ENCODE measurements at places on chromosomes 7 and 10. TPM values are rescaled to one million over a fixed set of nuclear protein-coding genes. Genes with fewer than 3 reads are reported as not detected.

GRCh38 chr7:11410656-11411644 is 421.0 kb downstream of the THSD7A start:
- no peaks in the 10 kb centered on the region for H3K27me3 ChIP-seq
- no peaks in the 10 kb centered on the region for H3K36me3 ChIP-seq
- H3K27ac ChIP-seq: no peak overlapping the region
- no peaks in the 10 kb centered on the region for H3K4me1 ChIP-seq

- H3K4me3 ChIP-seq: no peak overlapping the region
- no peak overlapping the region for H3K27ac ChIP-seq
- no peaks in the 10 kb centered on the region for H3K27me3 ChIP-seq
Observed at GRCh38 chr10:69483963-69484362, 32.7 kb downstream of the TSPAN15 start.

DNA sequence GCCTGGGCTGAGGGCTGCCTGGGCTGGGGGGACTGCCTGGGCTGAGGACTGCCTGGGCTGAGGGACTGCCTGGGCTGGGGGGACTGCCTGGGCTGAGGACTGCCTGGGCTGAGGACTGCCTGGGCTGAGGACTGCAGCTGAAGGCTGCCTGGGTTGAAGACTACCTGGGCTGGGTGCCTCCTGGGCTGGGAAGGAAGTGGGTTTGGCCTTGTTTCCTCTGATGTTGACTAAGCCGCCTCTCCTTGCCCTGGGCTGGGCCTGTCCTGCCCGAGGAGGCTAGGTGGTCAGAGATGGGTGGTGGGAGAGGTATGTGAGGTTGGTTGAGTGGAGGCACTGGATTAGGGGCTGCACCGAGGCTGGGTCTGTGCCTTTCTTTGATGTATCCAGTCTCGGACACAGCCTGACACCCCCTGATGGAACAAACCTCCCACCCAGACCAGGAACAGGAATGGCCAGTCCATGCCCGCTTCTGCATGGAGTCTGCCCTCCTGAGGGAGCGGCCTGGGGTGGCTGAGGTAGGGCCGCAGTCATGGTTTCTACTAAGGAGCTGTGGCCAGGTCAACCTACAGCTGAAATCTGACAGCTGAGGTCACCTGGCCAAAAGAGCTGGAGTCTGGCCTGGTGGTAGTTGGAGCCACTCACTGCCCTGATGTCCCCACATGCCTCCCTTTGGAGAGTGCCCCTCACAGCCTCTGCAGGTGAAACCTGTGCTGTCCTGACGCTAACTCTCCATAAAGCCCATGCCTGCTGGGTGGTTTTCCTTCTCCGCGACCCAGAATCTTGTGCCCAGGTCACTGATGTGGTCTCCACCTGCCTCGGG is 22.3 kb downstream of the SCART1 start:
- no peak for DNase-seq
- no peaks in the 10 kb centered on the region for H3K4me1 ChIP-seq

DNA sequence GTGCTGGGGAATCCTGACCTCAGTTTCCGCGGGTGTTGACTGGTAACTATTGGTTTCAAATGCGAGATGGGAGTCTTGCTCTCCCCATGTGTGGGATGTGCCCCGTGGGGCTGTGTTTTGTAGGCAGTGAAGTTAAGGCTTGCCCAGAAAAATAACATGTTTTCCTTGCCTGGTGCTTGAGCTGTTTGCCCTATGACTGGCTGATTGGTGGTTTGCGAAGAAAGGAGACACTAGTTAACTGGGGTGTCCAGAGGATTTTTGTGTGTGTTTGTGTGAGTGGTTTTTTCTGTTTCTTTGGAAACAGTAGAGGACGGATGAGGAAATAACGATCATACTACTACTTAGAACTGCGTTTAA is 61.9 kb downstream of the CREB5 start:
- no peaks in the 10 kb centered on the region for H3K36me3 ChIP-seq
- DNase-seq: no peak
- H3K4me3 ChIP-seq: no peak overlapping the region
- peak overlapping the region; percentile 12 for H3K27ac ChIP-seq
- no peaks in the 10 kb centered on the region for H3K27me3 ChIP-seq

DNA sequence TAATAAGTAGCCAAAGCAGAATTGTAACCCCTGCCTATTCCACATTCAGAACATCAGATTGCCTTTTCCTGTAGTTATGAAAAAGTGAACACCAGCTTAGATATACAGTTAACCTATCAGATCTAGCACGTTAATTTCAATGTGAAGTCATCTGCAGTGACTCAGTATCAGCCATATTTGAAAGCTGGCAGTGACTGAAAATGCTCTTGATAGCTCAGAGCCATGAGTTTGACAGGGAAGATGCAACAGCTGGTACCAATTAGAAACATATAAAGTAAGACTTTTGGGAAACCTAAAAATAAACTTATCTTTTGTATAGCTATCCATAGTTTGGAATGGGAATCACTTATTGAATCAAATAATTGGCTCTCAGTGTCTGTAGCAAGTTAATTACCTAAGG is 284.1 kb upstream of the NPSR1 start:
- no peaks in the 10 kb centered on the region for H3K27me3 ChIP-seq
- H3K36me3 ChIP-seq: no peaks in the 10 kb centered on the region
- no peak overlapping the region for H3K4me3 ChIP-seq

GRCh38 chr10:100970914-100971811 is 1.9 kb downstream of the SEMA4G start:
- H3K36me3 ChIP-seq: peaks cover 10% of the 10 kb centered on the region
- H3K4me3 ChIP-seq: peak overlapping the region; percentile 98
- no peaks in the 10 kb centered on the region for H3K27me3 ChIP-seq
- H3K27ac ChIP-seq: peak overlapping the region; percentile 86

GRCh38 chr10:118841881-118842605 is 87.3 kb upstream of the CACUL1 start:
- H3K27ac ChIP-seq: no peak overlapping the region
- no peaks in the 10 kb centered on the region for H3K27me3 ChIP-seq

GRCh38 chr10:128645486-128645885 is 519.3 kb upstream of the MKI67 start:
- H3K4me1 ChIP-seq: no peaks in the 10 kb centered on the region
- no peak overlapping the region for H3K27ac ChIP-seq
- H3K4me3 ChIP-seq: no peak overlapping the region
- no peaks in the 10 kb centered on the region for H3K27me3 ChIP-seq

GRCh38 chr7:148903504-148903903 is 19.4 kb upstream of the EZH2 start:
- H3K27me3 ChIP-seq: no peaks in the 10 kb centered on the region
- H3K36me3 ChIP-seq: no peaks in the 10 kb centered on the region
- peaks cover 11% of the 10 kb centered on the region for H3K4me1 ChIP-seq
- H3K27ac ChIP-seq: no peak overlapping the region
- H3K4me3 ChIP-seq: no peak overlapping the region

- no peaks in the 10 kb centered on the region for H3K36me3 ChIP-seq
- H3K4me1 ChIP-seq: peaks cover 9% of the 10 kb centered on the region
- no peaks in the 10 kb centered on the region for H3K27me3 ChIP-seq
- no peak overlapping the region for H3K4me3 ChIP-seq
- no peak overlapping the region for H3K27ac ChIP-seq
Observed at GRCh38 chr7:44177570-44178131, 11.6 kb downstream of the GCK start.

DNA sequence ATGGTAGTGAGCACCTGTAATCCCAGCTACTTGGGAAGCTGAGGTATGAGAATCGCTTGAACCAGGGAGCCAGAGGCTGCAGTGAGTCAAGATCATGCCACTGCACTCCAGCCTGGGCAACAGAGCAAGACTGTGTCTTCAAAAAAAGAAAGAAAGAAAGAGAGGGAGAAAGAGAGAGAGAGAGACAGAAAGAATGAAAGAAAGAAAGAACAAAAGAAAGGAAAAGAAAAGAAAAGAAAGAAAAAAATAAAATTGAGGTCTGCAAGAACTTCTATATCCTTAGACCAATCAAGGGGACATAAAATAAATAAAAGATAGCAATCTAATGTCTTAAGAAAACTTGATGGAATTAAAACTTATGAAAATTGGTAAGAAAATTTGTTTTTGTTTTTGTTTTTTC is 34.9 kb upstream of the PARD3 start:
- H3K4me1 ChIP-seq: peaks cover 4% of the 10 kb centered on the region
- H3K27ac ChIP-seq: no peak overlapping the region
- no peak overlapping the region for H3K4me3 ChIP-seq
- H3K36me3 ChIP-seq: no peaks in the 10 kb centered on the region

DNA sequence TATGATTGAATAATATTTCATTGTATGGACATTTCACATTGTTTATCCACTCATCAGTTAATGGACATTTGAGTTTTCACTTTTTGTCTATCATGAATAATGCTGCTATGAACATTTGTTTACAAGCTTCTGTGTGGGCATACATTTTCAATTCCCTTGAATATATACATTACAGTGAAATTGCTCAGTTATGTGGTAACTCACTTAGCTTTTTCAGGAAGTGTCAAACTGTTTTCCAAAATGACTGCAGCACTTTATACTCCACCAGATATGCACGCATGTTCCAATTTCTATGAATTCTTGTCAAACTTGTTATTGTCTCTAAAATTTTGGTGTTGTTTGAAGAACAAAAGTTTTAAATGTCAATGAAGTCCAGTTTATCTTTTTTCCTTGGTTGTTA is 401.2 kb downstream of the THSD7A start:
- no peaks in the 10 kb centered on the region for H3K27me3 ChIP-seq
- H3K4me3 ChIP-seq: no peak overlapping the region
- no peak overlapping the region for H3K27ac ChIP-seq

DNA sequence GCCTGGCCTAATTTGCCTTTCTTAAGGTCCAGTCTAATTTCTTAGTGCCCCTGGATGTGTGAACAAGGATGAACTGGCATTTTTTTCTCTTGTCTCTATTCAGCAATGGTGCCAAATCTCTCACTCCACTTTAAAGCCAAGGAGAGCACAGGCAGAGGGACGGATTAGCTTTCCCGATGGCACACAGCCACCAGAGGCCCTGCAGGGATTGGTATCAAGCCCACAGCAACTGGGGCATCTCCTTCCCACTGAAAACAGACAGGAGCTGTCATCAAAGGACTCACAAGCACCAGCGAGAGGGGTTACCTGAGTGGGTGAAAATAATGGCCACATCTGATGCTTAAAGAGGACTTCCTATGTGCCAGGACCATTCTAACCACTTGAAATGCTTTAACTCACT is 83.1 kb downstream of the ITIH5 start:
- H3K27ac ChIP-seq: no peak overlapping the region
- no peak for DNase-seq
- no peaks in the 10 kb centered on the region for H3K27me3 ChIP-seq

DNA sequence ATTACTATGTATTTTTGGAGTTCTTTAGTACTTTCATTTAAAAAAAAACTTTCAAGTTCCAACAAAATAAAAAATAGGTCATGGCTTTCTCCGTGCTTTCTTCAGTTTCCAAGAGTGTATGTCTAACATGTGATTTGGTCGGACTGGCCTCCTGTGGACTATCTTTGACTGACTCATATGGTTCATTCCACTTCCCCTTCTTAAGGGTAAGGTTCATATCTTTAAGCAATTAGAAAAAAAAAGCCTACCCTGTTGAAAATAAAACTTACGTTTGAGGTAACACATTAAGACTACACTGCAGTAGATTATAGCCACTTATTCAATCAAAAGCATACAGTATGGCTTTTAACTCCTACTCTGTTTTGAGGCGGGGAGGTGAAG is 112.8 kb upstream of the AHR start:
- H3K27me3 ChIP-seq: no peaks in the 10 kb centered on the region
- no peak for DNase-seq
- no peak overlapping the region for H3K27ac ChIP-seq
- H3K36me3 ChIP-seq: no peaks in the 10 kb centered on the region

DNA sequence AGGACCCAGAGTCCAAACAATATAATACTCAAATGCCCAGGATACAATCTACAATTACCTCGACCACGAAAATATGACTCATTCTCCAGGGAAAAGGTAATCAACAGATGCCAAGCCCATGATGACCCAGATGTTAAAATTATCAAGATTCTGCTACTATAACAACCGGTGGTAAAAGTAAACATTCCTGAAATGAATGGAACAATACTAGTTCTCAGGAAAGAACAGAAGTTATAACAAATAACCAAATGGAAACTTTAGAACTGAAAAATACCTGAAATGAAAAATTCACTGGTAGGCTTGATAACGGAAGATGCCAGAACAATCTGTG is 34.1 kb upstream of the GUSB start:
- no peaks in the 10 kb centered on the region for H3K4me1 ChIP-seq
- no peaks in the 10 kb centered on the region for H3K27me3 ChIP-seq
- DNase-seq: no peak
- H3K36me3 ChIP-seq: no peaks in the 10 kb centered on the region
- no peak overlapping the region for H3K27ac ChIP-seq

- H3K4me3 ChIP-seq: no peak overlapping the region
- no peak overlapping the region for H3K27ac ChIP-seq
- H3K27me3 ChIP-seq: no peaks in the 10 kb centered on the region
- H3K4me1 ChIP-seq: no peaks in the 10 kb centered on the region
- H3K36me3 ChIP-seq: no peaks in the 10 kb centered on the region
Observed at GRCh38 chr10:124308811-124309210, 109.9 kb downstream of the OAT start.

GRCh38 chr10:26215935-26216584 is 514 bp upstream of the GAD2 start:
- DNase-seq: no peak
- no peaks in the 10 kb centered on the region for H3K4me1 ChIP-seq
- no peaks in the 10 kb centered on the region for H3K27me3 ChIP-seq
- no peak overlapping the region for H3K4me3 ChIP-seq
- no peak overlapping the region for H3K27ac ChIP-seq

- H3K27me3 ChIP-seq: no peaks in the 10 kb centered on the region
- H3K4me1 ChIP-seq: peaks cover 39% of the 10 kb centered on the region
- H3K27ac ChIP-seq: no peak overlapping the region
Observed at GRCh38 chr7:142894112-142894984, 8.8 kb upstream of the TRPV6 start.

DNA sequence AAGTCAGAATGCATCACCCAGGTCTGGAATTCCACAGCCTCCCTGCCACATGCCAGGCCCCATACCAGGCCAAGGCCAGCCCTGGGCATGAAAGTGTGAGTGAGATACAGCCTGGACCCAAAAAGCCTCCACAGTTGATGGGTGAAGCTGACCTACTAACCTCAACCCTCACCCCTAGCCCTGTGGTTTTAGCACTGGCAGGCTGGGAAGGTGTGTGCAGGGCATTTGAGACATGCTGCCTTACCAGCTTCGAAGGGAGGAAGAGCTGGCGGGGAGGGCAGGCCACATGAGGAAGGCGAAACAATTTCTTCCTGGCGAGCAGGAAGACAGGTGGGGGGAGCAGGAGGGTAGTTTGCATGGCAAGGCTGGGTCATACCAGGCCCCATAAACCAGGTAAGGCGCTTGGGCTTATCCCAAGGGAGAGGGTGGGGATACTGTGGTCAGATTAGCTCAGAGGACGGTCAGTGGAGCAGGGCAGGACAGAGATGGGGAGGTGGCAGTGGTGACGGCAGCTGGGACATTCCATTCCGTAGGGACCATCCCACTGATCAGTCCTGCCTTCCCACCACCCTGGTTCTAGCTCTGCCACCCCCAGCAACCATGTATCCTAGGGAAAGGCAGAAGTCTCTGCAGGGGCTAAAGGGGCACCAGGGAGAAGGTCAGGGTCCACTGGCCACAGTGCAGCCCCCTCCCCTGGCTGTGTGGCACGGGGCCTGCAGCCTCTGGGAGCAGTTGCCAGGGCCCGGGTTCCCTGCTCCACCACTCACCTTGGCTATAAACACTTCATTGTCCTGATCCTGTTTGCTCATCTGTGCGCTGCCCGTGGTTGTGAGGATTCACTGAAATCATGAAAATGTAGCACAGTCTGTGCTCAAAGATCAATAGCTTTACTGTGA is 155.8 kb downstream of the NRF1 start:
- H3K27ac ChIP-seq: no peak overlapping the region
- H3K27me3 ChIP-seq: no peaks in the 10 kb centered on the region
- no peaks in the 10 kb centered on the region for H3K4me1 ChIP-seq
- H3K4me3 ChIP-seq: no peak overlapping the region
- H3K36me3 ChIP-seq: no peaks in the 10 kb centered on the region

The GIMAP8 gene
- total RNA-seq: 0.07 TPM

The LRRD1 gene
- total RNA-seq: not detected

The UCMA gene
- not detected for total RNA-seq

The AEBP1 gene
- 0.54 TPM for total RNA-seq

The EMX2 gene
- total RNA-seq: 4.9 TPM
